WTC11 (cell line): ENCODE measurements at places on chromosomes 11 and 22.

DNA sequence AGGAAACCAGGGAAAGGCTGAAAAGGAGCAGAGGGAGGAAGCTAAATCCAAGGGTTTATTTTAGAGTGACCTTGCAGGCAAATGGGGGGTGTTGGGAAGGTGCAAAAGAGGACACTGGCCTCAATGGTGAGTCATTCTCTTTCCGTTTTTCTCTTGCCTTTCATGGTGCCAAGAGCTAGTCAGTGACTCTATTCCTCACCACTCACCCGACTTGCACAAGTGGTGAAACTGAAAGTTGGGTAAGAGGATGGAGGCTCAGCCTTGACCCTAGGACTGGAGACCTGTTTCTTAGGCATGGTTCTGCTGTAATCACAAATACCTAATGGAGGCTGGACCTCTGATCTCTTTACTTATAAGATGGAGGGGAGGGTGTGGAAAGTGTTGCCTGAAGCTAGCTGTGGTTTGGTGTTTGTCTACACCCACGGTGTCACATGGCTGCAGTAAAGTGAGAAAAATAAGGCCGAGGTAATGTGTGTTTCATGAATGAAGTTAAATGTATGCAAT, 67.3 kb upstream of the CREB3L1 start:
- H3K4me3 ChIP-seq, result no peak overlapping the region
- no peak for DNase-seq

DNA sequence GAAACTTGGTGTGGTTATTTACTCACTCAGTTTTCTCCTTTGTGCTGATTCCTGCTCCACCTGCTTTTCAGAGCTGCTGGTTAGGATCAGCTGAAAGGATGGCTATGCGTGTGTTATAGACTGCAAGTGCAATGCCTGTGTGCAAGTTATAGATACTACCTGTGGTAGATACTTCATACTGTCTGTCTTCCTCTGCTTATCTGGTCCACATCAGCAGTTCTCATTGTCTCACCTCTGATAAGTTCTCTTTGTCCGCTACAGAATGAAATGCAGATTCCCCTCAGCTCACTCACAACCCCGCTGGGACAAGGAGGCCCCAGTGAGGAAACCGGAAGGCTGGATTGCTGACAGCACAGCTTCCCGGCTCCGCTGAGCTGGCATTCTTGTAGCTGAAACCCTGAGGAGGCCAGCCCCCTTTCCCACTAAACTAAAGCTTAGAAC, 37.5 kb upstream of the LYVE1 start:
- H3K27me3 ChIP-seq, result no peaks in the 10 kb centered on the region
- H3K36me3 ChIP-seq, result no peaks in the 10 kb centered on the region
- no peak overlapping the region; the same call in 1 of the 2 replicates for H3K27ac ChIP-seq
- peak; percentile 58 for DNase-seq

- H3K27ac ChIP-seq, result no peak overlapping the region
- H3K27me3 ChIP-seq, result no peaks in the 10 kb centered on the region
- no peak overlapping the region for H3K4me3 ChIP-seq
- no peaks in the 10 kb centered on the region for H3K36me3 ChIP-seq
- DNase-seq, result no peak
- no peaks in the 10 kb centered on the region for H3K4me1 ChIP-seq
Observed at GRCh38 chr11:128205796-128206195, 381.6 kb downstream of the ETS1 start.

GRCh38 chr11:24198481-24198880, 298.4 kb upstream of the LUZP2 start:
- H3K4me1 ChIP-seq, result no peaks in the 10 kb centered on the region
- H3K4me3 ChIP-seq, result no peak overlapping the region
- H3K36me3 ChIP-seq, result no peaks in the 10 kb centered on the region
- no peaks in the 10 kb centered on the region for H3K27me3 ChIP-seq
- H3K27ac ChIP-seq, result no peak overlapping the region
- no peak for DNase-seq
